Articular chondrocyte of knee joint (primary cell): ENCODE measurements at places on chromosomes 7 and 10. TPM values are rescaled to one million over a fixed set of nuclear protein-coding genes. Genes with fewer than 3 reads are reported as not detected.

OGDHL gene
- total RNA-seq = under 0.01 and 0.54 TPM in 2 replicates

GATA3 gene
- total RNA-seq = 0.11 TPM in 1 of 2 replicates, not detected in the other

MEIG1 gene
- total RNA-seq = 0.91 TPM in 1 of 2 replicates, not detected in the other

VAX1 gene
- total RNA-seq = not detected in 2 replicates

OR6B1 gene
- total RNA-seq = not detected in 2 replicates

TAS2R4 gene
- 2.4 and 3.8 TPM in 2 replicates for total RNA-seq

LRMDA gene
- total RNA-seq = 9.5 and 19.7 TPM in 2 replicates

NME8 gene
- total RNA-seq = not detected in 2 replicates

CCL24 gene
- not detected in 2 replicates for total RNA-seq

PWWP2B gene
- total RNA-seq = 7.7 and 8.1 TPM in 2 replicates

CUBN gene
- total RNA-seq = 1.4 and 2.2 TPM in 2 replicates

FXYD4 gene
- total RNA-seq = not detected in 2 replicates

DGKI gene
- 5.2 and 8.3 TPM in 2 replicates for total RNA-seq

NYAP1 gene
- total RNA-seq = 1.1 and 1.8 TPM in 2 replicates

GSTO2 gene
- total RNA-seq = 9.0 and 11.0 TPM in 2 replicates

PNLIPRP3 gene
- total RNA-seq = not detected in 2 replicates

SPDYE5 gene
- 0.11 and 0.13 TPM in 2 replicates for total RNA-seq

ST7 gene
- total RNA-seq = 17.1 and 18.4 TPM in 2 replicates

INA gene
- total RNA-seq = 0.13 and 0.22 TPM in 2 replicates

PAX4 gene
- total RNA-seq = not detected in 2 replicates

ZNF365 gene
- 1.9 and 2.6 TPM in 2 replicates for total RNA-seq
